ENCODE measurements at places on chromosomes 5 and 9. TPM values are rescaled to one million over a fixed set of nuclear protein-coding genes. Genes with fewer than 3 reads are reported as not detected.

PCDHGB2 gene
- 10.2 TPM for total RNA-seq

SHOC1 gene
- not detected for total RNA-seq

IQGAP2 gene
- total RNA-seq = 57.5 TPM

SPATA31A6 gene
- not detected for total RNA-seq

ZFP2 gene
- 4.8 TPM for total RNA-seq

N4BP3 gene
- total RNA-seq = 2.6 TPM

GNPDA1 gene
- total RNA-seq = 23.9 TPM

FOXI1 gene
- total RNA-seq = not detected

PCDHGA4 gene
- total RNA-seq = 10.6 TPM

ADRB2 gene
- 6.7 TPM for total RNA-seq

LTC4S gene
- 21.7 TPM for total RNA-seq

DPYSL3 gene
- total RNA-seq = 81.2 TPM

NIM1K gene
- total RNA-seq = 5.4 TPM

IFNA21 gene
- total RNA-seq = not detected

SNX18 gene
- total RNA-seq = 38.7 TPM

SLC25A2 gene
- total RNA-seq = 1.4 TPM

SLC34A1 gene
- not detected for total RNA-seq

CDH12 gene
- total RNA-seq = not detected

NPR2 gene
- 41.8 TPM for total RNA-seq

BTNL9 gene
- total RNA-seq = 105 TPM

CD72 gene
- 5.5 TPM for total RNA-seq

TLR4 gene
- 25.3 TPM for total RNA-seq

IFNA10 gene
- total RNA-seq = not detected

TPM2 gene
- total RNA-seq = 165 TPM

SLIT3 gene
- 50.6 TPM for total RNA-seq

GRIA1 gene
- 1.4 TPM for total RNA-seq

SPAG8 gene
- total RNA-seq = 6.3 TPM

CCDC192 gene
- total RNA-seq = 1.2 TPM

MARVELD2 gene
- 3.6 TPM for total RNA-seq

PCDHB16 gene
- 9.5 TPM for total RNA-seq

UNC13B gene
- 36.2 TPM for total RNA-seq

MCC gene
- 41.9 TPM for total RNA-seq

LRRC14B gene
- total RNA-seq = not detected

SLC12A7 gene
- 31.7 TPM for total RNA-seq

PIK3R1 gene
- 288 TPM for total RNA-seq

CA9 gene
- not detected for total RNA-seq

PCDHGA5 gene
- total RNA-seq = 8.8 TPM

SPOCK1 gene
- total RNA-seq = 52.4 TPM

SOHLH1 gene
- not detected for total RNA-seq

SLC1A1 gene
- total RNA-seq = 4.7 TPM

GABRP gene
- 0.45 TPM for total RNA-seq

MARCHF11 gene
- not detected for total RNA-seq

BNC2 gene
- total RNA-seq = 196 TPM

RASEF gene
- 0.09 TPM for total RNA-seq

NAA35 gene
- total RNA-seq = 25.1 TPM

SPINK6 gene
- not detected for total RNA-seq

RIMOC1 gene
- 31.4 TPM for total RNA-seq

CAVIN4 gene
- 0.31 TPM for total RNA-seq

FAM169A gene
- total RNA-seq = 11.4 TPM

IL5 gene
- not detected for total RNA-seq

CDH18 gene
- total RNA-seq = 0.71 TPM

FAM221B gene
- not detected for total RNA-seq

KIF4B gene
- not detected for total RNA-seq

SERF1A gene
- total RNA-seq = 7.8 TPM

SARDH gene
- 6.0 TPM for total RNA-seq

Data from sciatic nerve (tissue), 2 donors.